ENCODE measurements at places on chromosomes 7 and 10. TPM values are rescaled to one million over a fixed set of nuclear protein-coding genes. Genes with fewer than 3 reads are reported as not detected.

NUDT13 gene
- 4.4 TPM for polyA plus RNA-seq

ZNF32 gene
- 53.1 TPM for polyA plus RNA-seq

NEUROG3 gene
- not detected for polyA plus RNA-seq

KLF14 gene
- polyA plus RNA-seq, result 1.5 TPM

C10orf143 gene
- 3.1 TPM for polyA plus RNA-seq

AKR1C4 gene
- not detected for polyA plus RNA-seq

VIPR2 gene
- polyA plus RNA-seq, result 12.1 TPM

IKZF1 gene
- 3.2 TPM for polyA plus RNA-seq

IFIT1 gene
- polyA plus RNA-seq, result 65.5 TPM

SEMA3A gene
- polyA plus RNA-seq, result 24.0 TPM

DNA sequence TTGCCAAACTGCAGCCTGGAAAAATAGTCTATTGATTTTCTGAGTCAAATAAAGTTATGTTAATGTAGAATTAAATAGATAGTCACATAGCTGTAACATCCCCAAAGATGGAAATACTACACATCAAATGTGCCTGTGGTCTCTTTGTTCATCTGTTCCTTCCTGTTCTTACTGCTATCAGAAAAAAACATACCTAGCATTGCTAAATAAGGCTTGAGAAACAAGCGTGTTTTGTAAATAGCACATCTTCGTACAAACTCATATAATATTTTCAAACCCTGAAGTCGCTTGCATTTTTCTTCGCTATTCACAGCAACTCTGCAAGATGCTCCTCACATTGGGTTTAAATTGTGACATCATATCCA lies 116.1 kb downstream of the KLF6 start:
- DNase-seq, result no peak

DNA sequence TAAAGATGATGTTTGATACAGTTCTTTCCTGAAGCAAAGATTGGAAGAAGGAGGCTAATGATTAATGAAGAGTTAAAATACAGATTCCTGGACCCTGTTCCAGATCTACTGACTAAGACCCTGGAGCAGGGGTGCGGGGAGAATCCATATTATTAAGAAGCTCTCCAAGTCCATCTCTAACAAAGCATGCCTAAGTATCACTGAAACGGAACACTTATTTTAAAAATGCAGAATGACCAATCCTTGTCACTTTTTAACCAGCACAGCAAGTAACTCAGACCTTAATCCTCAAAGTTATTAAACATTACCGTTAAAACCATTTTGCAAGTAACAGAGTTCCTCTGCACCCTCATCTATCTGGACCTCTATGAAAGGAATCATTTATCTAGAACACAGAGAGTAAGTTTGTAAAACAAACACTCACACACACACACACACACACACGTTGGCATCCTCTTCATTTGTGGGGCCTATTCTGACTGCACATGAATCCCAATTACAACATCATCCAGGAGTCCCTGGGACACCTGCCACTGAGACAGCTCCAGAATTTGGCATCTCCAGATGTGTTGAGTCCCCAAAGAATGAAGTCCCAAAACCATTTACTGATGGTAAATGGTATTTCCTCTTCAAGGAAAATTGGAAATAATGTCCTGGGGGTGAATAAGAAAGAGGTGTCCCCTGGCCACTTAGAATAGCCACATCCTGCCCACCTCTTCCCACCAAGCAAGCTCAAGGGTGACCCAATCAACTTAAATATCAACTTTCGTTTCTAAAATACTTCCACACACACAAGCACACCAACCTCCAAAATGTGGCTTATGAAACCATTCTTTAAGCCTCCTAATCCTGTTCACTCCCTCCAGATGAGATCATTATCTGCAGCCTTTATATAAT lies 117.5 kb downstream of the PARD3 start:
- DNase-seq, result no peak

DNA sequence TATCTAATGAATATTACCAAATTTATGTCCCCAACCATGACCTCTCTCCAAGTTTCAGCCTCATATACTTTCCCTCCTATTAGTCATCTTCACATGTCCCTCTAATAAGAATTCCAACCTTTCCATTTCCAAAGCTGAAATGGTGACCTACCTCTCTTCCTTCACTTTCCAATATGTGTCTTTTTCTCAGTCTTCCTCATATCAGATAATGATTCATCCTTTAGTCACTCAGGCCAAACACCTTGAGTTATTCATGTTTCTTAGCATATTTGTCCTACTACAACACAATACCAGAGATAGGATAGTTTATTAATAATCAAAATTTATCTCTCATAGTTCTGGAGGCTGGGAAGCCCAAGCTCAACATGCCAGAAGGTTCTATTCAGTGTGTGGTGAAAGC lies 318.5 kb upstream of the ZWINT start:
- DNase-seq, result no peak

DNA sequence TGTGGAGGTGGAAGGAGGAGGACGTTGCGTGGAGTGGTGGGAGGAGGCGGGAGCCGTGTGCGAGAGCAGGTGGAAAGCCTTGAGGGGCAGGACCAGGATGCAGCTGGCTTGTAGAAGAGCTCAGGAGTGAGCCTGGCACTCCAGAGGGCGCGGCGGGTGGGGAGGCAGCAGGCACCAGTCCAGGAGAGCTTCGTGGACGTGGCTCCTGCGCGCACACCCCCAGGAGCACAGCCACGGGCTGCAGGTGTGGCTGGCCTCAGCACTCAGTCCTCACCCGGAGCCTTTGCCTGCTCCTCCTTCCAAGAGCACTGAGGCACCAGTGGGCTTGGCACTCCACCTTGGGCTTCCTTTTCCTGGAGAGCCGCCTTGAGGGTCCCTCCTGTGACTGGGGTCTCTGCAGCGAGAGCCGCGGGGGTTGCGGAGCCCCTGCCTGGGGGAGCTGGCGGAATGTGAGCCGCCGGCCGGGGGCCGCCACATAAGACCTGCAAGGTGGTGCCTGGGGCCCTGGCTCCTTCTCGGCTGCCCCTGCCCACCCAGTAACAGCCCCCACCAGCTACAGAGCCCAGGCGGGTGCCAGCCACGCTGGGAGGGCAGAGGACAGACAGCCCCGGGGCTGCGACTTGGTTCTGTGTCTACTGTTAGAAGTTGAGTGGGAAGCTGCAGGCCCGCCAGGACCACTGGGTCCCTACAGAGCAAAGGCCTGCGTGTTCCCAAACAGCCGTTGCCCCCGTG lies 11.1 kb downstream of the MAFK start:
- no peak for DNase-seq

- no peak for DNase-seq
These were observed 26.2 kb upstream of the PIK3AP1 start for GRCh38 chr10:96746503-96746902.

DNA sequence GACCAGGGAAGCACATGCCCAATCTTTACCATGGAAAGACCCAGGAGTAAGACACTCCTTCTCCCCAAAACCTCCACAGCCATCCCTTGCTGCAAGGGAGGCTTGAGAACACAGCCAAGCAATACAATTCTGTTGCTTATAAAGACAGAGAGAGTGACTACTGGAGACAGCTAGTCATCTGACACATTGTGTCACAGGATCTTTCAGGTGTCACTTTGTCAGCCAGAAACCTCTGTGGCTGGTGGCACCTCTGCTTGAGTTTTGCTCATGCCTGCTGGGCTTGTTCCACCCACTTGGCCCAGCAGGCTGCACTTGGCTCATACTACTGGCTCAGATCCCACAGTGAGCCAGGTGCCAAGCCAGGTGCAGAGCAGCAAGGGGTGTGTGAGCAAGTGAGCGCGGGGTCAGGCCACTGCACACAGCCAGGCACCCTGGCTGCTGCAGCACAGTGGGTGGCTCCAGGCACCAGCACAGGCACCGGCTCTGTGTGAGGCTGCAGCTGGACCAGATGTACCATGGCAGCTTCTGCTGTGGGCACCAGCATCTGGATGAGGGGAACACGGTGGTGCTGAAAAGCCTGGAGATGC lies 12.4 kb upstream of the PRLHR start:
- DNase-seq, result no peak

GRCh38 chr10:85148693-85149640 lies 820.6 kb downstream of the CCSER2 start:
- DNase-seq, result no peak

- no peak for DNase-seq
These were observed 43.6 kb downstream of the THNSL1 start for GRCh38 chr10:25059990-25060389.

DNA sequence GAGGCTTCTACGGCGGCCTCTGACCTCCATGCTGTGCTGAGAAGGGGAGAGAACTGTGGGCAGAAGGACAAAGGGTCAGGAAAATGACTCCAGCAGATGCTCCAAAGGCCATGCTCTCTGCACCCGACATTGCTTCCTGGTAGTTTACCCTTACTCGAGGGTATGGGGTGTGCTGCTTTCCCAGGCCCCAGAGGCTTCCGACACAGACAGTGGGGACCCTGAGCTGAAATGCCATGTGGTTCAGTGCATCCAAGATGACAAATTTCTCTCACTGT lies 130.9 kb downstream of the PTPN20 start:
- DNase-seq, result no peak

GRCh38 chr7:1647961-1648672 lies 22.0 kb upstream of the ELFN1 start:
- no peak for DNase-seq

- DNase-seq, result no peak
These were observed 252.2 kb downstream of the NSUN6 start for GRCh38 chr10:18399158-18399557.

GRCh38 chr10:19918794-19919193 lies 102.6 kb downstream of the PLXDC2 start:
- DNase-seq, result no peak

- no peak for DNase-seq
These were observed 6.6 kb upstream of the RHBDD2 start for GRCh38 chr7:75872073-75872782.
